ENCODE measurements at places on chromosomes 2 and 18.

DNA sequence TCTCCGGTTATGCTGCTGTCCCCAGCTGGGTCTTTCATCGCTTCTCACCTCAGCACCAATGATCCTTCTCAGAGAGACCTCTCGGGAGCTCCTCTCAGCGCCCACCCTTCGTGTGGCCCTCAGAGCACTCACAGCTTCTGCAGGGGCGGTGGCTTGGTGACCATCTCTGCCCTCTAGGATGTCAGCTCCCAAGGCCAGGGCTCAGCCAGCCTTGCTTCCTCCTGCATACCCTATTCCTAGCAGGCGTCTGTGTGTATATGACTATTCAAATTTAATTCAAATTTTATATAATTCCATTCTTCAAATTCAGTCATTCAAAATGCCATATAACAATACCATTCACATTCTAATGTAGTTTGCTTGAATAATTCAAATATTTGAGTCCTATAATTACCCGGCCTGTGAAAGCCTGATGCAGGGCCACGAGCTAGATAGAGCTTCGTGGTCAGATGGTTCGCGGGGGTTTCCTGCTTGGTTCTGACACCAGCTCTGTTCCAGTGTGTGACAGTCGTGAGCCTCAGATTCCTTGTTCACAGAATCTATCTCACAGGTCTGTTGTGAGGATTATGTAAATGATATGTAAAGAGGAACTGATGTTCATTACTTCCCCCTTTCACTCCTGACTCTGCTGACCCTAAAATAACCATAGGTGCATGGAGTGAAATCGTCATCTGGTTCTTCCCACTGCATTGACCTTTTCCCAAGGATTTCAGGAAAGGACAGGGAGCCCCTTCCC, 94.0 kb upstream of the CNGA3 start:
- no peak for DNase-seq

DNA sequence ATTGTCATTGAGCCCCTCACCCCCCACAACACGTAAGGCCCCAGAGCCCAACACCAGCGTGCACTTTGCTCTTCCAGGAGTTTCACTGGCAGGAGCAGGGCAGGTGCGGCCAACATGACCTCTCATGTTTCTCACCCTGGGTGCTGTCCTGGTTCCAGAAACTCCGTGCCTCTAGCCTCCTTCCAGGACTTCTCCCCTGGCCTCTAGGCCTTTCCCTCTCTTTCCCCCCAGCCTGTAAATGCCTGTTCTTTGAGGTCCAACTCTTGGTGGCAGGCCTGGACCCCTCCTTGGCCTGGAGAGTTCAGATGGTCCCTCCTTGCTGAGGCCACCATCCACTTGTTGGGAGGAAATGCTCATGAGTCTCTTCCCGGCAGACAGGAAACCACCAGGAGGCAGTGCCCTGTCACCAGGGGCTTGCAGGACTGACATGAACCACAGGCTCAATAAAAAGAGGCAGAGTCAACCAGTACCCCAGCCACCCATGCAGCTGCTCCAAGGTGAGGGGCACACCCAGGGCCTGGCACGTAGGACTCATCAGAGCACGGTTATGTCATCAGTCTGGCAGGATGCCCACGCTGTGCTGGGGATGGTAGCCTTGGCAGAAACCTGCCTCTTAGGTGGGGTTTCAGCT, 1.5 kb downstream of the MALL start:
- DNase-seq: no peak

- DNase-seq: no peak
These were observed 13.8 kb downstream of the HS1BP3 start for GRCh38 chr2:20637147-20637546.

- no peak for DNase-seq
These were observed 109.6 kb downstream of the SH3RF3 start for GRCh38 chr2:109238580-109238979.

GRCh38 chr18:40355726-40356125, 1599.3 kb upstream of the PIK3C3 start:
- DNase-seq: no peak

DNA sequence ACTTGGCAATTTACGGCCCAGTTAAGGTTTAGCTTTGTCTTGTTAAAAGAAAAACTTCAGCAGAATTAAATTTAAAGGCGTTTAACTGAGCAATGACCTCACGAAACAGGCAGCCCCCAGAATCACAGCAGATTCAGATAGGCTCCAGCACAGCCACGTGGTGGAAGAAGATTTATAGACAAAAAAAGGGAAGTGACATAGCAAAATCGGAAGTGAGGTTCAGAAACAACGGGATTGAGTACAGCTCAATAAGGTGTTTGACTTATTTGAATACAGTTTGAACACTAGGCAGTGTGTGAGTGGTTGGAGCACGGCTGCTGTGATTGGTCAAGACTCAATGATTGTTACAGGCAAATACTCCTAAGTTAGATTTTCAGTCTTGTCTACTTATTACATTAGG, 79.8 kb downstream of the MOGAT1 start:
- DNase-seq: no peak

DNA sequence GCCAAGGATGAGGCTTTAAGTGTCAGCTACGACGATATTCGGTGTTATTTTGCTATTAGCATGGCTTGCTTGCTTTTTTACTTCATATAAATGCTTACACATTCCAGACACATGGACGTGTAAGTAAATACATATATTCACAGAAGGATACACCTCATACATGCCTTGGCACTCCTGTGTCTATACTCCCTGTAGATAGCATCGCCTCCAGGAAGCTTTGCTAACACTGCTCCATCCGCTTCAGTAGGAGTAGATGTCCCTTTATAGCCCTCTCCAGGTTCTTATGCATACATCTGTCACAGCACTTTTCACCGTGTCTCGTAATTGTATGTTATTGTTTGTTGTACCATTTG, 27.5 kb upstream of the KCTD1 start:
- DNase-seq: no peak

GRCh38 chr2:10289352-10289751, 13.4 kb upstream of the HPCAL1 start:
- DNase-seq: no peak

DNA sequence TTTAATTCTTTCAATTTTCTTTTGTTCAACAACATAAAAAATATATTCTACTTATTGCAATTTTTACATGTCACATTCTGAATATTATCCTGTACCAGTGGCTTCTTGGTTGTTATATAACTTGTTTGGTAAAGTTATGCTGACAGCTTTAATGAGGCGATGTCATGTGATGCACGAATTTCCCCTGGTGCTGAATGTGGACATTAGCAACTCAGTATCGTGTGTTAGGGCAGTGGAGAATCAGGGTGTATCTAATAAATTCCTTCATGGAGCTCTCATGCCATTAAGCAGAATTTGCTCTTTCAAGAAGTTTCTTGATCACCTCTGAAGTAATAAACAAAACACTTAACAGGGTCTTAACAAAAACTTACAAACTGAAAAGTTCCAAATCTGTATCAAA, 99.6 kb upstream of the DNMT3A start:
- DNase-seq: no peak

GRCh38 chr2:71898851-71899681, 248.6 kb downstream of the CYP26B1 start:
- DNase-seq: no peak

- DNase-seq: no peak
These were observed 14.1 kb downstream of the TMEM178A start for GRCh38 chr2:39679805-39680204.

GRCh38 chr2:86039178-86039962, 66.3 kb downstream of the POLR1A start:
- DNase-seq: no peak

DNA sequence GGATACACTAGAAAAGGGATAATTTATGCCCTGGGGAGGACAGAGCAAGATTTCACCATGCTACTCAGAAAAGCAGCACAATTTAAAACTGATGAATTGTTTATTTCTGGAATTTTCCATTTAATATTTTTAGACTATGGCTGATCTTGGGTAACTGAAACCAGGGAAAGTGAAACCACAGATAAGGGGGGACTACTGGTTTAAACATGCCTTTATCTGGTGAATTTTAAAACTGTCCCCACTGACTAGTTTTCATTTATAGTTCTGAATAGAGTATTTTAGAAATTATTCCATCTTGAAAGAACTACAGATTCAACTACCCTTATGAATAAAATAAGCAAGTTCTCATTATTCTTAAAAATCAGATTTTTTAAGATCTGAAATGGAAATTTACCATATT, 15.0 kb downstream of the NFU1 start:
- no peak for DNase-seq

DNA sequence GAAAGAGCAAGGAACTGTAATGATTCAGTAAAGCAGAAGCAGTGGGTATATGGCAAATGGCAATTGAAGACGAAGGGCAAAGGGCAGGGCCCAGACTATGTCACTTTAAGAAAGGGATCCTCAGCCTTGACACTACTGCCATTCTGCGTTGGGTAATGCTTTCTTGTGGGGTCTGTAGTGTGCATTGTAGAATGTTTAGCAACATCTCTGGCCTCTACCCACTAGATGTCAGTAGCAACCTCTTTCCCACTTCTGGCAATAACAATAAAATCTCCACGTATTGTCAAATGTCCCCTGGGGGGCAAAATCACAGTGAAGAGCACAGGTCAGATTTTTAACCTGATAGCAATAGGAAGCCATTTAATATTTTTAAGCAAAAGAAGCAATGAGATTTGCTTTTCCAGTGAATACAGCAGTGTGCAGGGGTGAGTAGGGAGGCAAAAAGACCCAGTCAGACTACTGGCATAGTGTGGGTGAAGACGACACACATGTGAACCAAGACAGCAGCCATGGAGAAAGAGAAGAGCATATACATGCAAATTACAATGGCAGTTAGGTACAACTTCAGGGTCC, 209.5 kb downstream of the DYM start:
- DNase-seq: no peak

GRCh38 chr2:181780657-181781056, 100.3 kb upstream of the NEUROD1 start:
- DNase-seq: no peak

DNA sequence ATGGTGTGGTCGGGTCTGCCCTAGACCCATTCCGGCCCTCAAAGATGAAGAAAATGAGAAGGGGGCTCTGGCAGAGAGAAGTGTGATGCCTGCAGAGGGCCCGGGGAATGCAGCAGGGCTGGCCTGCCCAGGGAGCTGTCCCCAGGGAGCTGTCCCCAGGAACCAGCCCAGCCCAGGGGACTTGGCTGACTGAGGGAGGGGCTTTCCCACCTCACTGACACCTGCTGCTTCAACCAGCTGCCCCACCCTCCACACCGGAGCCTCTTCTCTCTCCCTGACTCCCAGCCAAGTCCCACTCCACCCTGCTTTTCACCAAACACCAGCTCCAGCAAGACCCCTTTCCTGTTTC, 111.2 kb downstream of the STPG4 start:
- DNase-seq: no peak

DNA sequence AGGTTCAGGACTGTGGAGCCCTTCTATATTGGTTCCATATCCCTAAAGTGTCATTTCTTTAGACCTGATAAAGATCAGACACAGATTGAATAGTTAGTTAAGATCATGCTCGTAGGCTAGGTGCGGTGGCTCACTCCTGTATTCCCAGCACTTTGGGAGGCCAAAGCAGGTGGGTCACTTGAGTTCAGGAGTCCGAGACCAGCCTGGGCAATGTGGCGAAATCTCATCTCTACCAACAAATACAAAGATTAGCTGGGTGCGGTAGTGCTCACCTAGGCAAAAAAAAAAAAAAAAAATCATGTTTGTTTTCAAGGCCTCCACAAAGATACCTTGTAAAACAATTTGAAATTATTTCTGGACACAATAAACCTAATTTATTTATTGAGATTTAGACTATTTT, 4.6 kb upstream of the ANKAR start:
- DNase-seq: no peak
